ENCODE measurements at places on chromosomes 13 and 19. TPM values are rescaled to one million over a fixed set of nuclear protein-coding genes. Genes with fewer than 3 reads are reported as not detected.

Gene CTXN1
- total RNA-seq, result 11.4 TPM

Gene GAPDHS
- total RNA-seq, result not detected

DNA sequence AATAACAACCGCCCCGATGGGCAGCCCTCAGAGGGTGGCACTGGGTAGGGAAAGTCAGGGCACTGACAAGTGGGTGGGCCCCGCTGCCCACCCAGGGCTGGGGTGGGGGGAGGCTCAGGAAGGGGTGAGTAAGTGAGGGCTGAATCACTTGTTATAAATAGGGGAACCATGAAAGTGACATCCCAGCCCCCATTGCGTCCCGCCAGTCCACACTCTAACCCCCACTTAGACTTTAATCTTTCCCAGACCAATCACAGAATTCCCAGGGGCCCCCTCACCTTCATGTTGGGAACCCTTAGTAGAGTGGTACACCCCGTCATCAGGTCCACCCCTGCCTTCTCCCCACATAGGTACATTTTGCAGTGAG lies 37.0 kb upstream of the NANOS3 start:
- peaks cover 39% of the 10 kb centered on the region for H3K36me3 ChIP-seq
- H3K27ac ChIP-seq, result peak overlapping the region; percentile 96
- no peak for DNase-seq
- H3K4me1 ChIP-seq, result peaks cover 66% of the 10 kb centered on the region
- peak overlapping the region; percentile 82 for H3K4me3 ChIP-seq

GRCh38 chr19:55350620-55351315 lies 3.8 kb downstream of the COX6B2 start:
- peaks cover 17% of the 10 kb centered on the region for H3K27me3 ChIP-seq

DNA sequence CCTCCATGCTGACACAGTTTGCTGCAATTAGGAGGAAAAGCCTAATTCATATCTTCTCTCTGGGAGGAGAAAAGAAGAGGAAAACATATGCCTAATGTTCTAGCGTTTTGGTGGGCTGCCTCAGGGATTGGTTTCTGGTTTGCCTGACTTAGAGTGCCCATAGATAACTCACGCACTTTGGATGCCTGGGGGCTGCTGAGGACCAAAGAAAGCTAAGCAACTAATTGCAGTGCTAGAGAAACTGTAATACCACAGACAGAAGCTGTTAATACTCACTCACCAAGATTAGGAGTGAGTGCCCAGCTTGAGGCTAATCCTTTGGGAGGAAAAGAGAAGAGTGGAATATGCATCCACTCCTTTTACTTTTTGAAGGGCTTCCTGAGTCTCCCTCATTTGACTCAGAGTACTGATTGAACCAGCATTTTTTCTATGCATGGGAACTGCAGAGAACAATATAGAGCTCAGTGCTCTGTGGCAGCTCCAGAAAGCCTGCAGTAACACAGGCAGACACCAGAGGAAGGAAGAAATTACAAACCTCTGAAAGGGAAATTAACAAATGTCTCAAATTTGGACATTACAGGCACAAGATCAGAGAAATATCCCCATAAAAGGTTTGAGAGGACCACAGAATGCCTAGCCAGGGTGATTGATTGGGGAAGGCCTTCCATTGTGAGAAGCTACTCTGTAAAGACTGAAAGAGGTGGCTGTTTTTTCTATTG lies 666.4 kb downstream of the OLFM4 start:
- H3K4me3 ChIP-seq, result no peak overlapping the region
- no peaks in the 10 kb centered on the region for H3K27me3 ChIP-seq
- no peak for DNase-seq
- no peaks in the 10 kb centered on the region for H3K4me1 ChIP-seq

- peaks cover 4% of the 10 kb centered on the region for H3K4me1 ChIP-seq
- H3K27me3 ChIP-seq, result peaks cover 30% of the 10 kb centered on the region
- no peak overlapping the region for H3K27ac ChIP-seq
- no peak for DNase-seq
- H3K36me3 ChIP-seq, result no peaks in the 10 kb centered on the region
These were observed 4.0 kb downstream of the COL5A3 start for GRCh38 chr19:10006335-10006708.

DNA sequence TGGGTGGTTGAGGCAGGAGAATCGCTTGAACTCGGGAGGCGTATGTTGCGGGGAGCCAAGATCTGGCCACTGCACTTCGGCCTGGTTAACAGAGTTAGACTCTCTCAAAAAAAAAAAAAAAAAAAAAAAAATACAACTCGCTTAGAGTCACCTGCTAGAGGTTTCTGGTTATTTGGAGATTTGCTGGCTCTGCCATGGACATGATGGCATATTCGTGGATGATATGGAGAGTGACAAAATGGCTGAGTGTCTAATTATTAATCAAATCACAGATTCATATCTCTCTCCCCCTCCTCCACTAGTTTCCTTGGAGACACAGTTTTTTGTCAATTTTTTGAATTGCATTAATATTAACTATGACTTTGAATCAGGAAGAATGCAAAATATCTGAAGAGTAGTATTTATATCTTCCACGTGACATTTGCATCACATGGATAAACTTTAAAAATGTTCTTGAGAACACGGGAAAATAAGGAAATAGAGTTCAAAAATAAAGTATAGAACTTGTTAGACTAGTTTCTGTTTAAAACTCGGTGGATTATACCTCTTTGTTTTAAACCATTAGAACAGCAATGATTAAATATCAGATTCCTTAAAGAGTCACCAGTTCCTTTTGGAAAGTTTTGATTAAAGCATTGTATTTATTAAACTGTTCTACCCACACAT lies 47.8 kb downstream of the KLF5 start:
- no peaks in the 10 kb centered on the region for H3K27me3 ChIP-seq
- no peak overlapping the region for H3K27ac ChIP-seq
- H3K36me3 ChIP-seq, result no peaks in the 10 kb centered on the region
- no peak overlapping the region for H3K4me3 ChIP-seq
- DNase-seq, result no peak

Gene ASF1B
- total RNA-seq, result 84.7 TPM

GRCh38 chr13:42064966-42065365 lies 16.5 kb downstream of the DGKH start:
- H3K4me3 ChIP-seq, result no peak overlapping the region
- H3K36me3 ChIP-seq, result no peaks in the 10 kb centered on the region
- no peaks in the 10 kb centered on the region for H3K4me1 ChIP-seq
- no peak for DNase-seq
- no peak overlapping the region for H3K27ac ChIP-seq

DNA sequence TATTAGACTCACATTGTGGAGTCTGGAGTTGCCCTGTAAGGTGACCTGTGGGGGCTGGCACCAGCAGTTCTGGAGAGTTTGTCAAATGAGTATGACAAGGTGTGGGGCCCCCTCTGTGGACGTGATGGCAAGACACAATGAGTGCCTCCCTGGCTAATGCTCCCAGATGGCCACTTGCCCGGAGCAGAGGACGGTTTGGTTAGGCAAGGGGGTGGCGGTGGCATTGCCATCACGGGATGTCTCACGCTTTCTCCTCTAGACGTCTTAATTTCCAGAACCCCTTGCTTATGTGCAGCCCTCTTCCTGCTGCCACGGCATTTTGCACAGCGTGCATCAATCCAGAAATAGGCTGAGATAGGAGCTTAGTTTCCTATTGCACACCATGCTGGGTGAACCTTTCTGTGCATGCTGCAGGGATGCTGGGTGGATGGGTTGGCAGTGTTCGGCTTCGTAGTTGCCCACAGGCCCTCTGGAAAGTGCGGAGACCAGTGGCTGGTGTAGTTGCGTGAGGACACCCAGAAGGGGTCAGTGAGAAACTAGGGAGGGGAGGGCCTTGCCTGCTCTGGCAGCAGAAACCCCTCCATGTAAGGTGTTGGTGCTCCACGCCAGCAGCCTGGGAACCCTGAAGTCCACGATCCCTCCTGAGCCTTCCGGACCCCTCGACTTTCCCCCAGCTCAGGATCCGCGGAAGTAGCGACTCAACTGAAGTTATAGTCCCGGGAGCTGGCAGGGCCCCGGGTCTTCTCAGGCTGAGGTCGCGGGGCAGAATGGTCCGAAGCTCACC lies 18.1 kb upstream of the LRP3 start:
- peak overlapping the region; percentile 62 for H3K27ac ChIP-seq
- no peak for DNase-seq
- no peaks in the 10 kb centered on the region for H3K36me3 ChIP-seq
- peaks cover 20% of the 10 kb centered on the region for H3K4me1 ChIP-seq
- H3K27me3 ChIP-seq, result no peaks in the 10 kb centered on the region

All from PC-3 (cell line).